Kidney tubule cell (primary cell): ENCODE measurements at places on chromosomes 3 and 15.

DNA sequence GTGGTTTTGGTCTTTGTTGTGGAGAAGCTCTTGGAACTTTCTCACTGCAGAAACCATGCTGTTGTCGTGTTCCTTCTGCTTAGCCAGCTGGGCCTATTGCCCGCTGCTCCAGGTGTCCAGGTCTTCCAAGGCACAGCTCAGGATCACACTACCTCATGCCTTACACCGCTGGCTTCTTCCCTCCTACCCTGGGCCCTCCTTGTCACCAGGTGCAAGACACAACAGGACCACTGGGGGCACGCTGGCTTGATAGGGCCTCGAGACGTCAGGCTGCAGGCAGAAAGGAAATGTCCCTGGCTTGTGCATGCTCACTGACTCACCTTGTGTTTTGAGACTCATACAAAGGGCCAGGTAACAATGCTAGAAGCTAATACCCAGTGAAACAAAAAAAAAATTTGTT lies 32.3 kb downstream of the PAQR9 start:
- no peak for DNase-seq

DNA sequence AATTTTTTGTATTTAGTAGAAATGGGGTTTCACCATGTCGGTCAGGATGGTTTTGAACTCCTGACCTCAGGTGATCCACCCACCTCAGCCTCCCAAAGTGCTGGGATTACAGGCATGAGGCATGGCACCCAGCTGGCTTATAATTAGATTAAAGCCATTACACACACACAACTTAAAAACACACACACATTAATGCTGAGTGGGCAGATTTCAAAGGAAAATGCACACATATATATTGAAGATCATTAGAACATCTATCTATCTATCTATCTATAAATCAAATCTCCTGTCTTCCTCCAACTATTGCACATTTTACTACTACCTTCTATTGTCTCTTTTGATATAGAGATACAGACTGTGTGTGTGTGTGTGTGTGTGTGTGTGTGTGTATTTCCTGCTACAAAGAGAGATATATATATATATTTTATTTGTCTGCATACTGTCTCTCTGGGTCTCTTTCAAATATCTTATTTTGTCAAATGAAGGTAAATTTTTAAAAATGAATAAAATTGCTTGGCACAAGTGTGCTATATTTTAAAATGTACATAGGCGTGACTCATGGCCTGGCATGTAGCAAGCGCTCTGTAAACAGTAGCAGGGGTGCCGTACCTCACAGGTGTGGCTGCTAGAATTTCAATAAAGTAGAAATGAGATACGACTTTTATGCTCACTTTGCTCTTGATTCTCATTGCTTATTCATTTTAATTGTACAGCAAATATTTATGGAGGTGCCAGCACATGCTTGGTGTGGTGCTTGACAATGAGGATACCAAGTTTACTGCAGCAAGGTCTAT lies 655.8 kb downstream of the AGBL1 start:
- DNase-seq, result no peak

DNA sequence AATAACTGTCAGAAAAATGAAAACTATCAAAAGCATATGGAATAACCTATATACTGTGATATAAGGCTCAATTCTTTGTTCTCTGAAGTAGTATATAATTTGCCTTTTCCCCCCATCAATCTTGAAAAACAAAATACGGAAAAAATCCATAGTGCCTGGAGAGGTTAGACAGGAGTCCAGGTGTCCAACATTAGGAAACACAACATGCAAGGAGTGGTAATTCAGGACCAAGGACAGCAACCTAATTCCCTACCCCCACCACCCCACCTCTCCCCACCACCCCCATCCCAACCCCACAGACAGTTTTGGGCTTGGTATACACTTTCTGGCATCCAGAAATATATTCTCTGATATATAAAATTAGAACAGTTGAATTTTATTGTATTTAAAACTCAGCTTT lies 55.1 kb upstream of the SLC25A26 start:
- DNase-seq, result no peak

DNA sequence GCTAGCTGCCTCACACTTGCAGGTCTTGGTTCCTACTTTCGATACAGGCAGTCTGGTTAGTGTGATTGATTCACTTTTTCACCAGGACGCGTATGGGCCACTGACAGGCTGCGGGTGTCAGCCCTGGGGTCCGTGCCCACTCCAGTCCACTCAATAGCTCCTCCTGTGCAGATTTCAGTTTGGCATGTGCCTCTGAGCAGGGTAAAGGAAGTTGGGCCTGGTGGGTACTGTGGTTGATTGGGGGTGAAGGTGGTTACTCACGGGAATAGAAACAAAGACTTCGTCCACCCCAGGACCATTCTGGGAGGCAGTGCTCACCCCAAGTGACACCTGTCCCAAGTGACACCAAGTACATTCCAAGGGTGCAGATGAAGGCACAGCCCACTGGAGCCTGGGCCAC lies 62.3 kb downstream of the EPHB1 start:
- no peak for DNase-seq
